Suppressor macrophage treated with lipopolysaccharide for 1 hour (primary cell): ENCODE measurements at places on chromosomes 4 and X.

GRCh38 chr4:119731146-119731742 is 102.6 kb upstream of the PDE5A start:
- no peak for DNase-seq

- no peak for DNase-seq
Observed at GRCh38 chr4:87557348-87557747, 28.2 kb upstream of the SPARCL1 start.

DNA sequence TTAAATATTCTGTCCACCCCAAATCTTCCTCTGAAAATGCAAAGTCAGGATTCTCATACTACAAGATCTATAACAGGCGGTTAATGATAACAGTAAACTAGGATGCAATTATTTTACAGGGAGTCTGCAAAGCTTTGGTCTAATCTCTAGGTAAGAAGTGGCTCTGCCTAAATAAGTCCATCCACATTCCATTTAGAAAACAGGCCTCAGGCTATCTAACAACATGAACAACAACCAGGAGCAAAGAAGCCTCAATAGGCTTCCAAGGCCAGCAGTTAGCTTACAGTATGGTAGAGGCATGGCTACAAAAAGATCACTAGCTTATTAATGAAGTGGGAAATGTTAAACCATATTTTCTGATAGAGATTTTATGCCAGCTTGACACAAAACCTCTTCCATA is 6.4 kb downstream of the MAB21L2 start:
- no peak for DNase-seq

GRCh38 chr4:38071801-38072431 is 111.7 kb downstream of the PTTG2 start:
- peak; percentile 84 for DNase-seq

GRCh38 chr4:86978709-86979108 is 43.9 kb downstream of the AFF1 start:
- no peak for DNase-seq

GRCh38 chr4:37393889-37394288 is 149.3 kb downstream of the NWD2 start:
- no peak for DNase-seq

DNA sequence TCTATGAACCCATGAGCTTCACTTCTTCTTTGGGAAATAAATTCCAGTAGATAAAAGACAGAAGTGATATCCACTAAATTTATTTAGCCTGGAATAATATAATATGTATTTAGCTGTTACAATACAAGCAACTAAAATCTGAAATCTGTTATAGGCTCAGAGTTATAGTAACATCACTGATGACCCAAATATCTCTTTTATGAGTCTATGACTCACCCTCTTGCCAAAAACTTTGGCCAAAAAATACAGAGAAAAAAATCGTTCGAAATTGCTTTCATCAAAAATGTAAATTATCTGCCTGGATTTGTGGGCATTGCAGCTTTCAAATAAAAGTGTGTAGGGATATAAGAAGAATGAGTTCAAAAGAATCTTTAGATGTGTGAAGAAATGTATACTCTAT is 89.4 kb upstream of the DKK2 start:
- DNase-seq: no peak

DNA sequence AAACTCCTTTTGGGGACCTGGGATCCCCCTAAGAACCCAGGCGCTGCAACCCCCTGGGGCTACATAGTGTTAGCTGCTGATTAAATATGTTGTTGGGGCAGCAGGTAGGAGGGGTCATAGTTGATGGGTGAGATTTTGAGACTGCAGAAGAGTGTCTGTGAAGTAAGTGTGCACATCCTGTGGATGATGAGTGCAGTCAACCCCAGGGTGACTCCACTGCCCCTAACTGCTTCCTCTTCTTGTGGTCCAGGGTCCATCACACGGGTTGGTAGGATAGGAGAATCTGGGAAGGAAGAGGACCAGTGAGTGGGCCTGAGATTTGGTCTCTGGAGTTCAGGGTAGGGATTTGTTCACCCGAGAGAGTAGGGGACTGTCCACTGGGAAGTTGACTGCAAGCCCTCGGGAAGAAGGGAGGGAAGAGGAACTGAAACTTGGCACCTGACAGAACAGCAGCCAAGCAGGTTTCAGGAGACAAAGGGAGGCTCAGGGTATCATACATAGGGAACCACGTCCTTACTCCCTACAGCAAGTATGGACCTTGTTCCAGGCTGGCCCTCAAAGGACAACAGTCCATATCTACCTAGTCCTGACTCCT is 8.5 kb downstream of the DLG3 start:
- no peak for DNase-seq

- DNase-seq: no peak
Observed at GRCh38 chr4:181189751-181190150, 1053.5 kb upstream of the TENM3 start.

DNA sequence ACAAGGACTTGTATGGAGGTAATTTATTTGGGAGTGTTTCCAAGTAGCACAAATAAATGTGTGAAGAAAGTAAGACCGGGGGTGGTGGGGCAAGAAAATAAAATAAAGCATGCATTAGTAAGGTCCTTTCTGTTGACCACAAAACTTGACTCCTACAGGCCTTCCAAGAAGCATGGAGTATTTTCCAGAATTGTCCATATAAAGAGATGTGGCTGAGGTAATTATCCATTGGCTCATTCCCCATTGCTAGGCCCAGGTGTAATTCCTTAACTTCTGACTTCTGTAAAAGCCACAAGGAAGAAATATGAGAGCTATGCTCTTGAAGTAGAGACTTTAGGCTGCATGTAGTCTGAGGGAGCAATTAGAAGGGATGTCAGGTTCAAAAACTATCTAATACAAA is 430.5 kb upstream of the PABPC4L start:
- no peak for DNase-seq

GRCh38 chr4:88526221-88526815 is 2.7 kb upstream of the PYURF start:
- peak; percentile 49 for DNase-seq
